ENCODE measurements at places on chromosomes 6 and 20.

DNA sequence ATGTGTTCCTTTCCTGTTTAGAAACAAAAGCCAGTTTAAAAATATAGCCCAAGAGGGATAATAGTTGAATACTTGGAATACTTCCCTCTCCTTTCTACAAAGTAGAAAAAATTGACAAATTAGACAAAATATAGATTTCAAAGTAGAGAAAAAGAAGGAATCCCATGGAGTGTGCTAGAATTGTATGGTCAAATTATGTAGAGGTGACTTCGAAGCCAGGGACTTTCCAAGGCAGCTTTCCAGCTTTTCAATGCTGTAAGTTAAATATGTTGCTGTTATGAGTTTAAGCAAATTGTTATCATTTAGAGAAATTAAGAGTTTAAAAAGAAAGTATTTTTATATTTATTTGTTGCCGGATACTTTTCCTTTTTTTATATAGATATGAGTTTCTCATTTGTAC lies 415.5 kb upstream of the OPRM1 start:
- DNase-seq: no peak

DNA sequence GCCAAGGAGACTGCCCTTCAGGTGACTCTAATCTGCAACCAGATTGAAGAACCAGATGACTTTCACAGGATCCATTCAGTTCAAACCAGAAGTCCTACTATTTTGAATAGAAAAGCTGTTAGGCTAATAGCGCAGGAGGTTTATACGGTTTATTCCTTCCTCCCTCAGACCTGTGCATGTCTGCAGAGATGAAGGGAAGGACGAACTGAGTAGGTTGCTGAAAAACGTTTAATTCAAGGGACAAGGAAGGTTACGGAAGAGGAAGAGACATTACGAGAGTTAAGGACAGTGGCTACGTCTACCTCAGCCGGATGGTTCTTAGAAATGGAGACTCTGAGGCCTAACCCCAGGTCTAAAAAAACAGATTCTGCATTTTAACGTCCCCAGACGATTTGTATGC lies 978 bp downstream of the AURKA start:
- no peak for DNase-seq

DNA sequence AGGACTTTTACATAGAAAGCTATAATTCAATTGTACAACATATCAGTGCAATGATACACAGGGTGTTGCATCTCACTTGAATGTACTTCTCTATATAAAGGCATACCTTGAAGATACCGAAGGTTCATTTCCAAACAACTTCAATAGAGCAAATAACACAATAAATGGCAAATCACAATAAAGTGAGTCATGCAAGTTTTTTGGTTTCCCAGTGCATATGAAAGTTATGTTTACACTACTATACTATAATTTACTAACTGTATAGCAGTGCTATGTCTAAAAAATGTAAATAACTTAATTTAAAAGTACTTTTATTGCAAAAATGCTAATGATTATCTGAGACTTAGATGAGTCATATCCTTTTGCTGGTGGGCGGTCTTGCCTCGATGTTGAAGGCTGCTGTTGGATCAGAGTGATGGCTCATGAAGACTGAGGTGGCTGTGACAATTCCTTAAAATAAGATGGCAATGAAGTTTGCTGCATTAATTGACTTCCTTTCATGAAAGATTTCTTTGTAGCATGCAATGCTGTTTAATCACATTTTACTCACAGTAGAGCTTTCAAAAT lies 188.8 kb downstream of the TASP1 start:
- DNase-seq: peak; percentile 62

DNA sequence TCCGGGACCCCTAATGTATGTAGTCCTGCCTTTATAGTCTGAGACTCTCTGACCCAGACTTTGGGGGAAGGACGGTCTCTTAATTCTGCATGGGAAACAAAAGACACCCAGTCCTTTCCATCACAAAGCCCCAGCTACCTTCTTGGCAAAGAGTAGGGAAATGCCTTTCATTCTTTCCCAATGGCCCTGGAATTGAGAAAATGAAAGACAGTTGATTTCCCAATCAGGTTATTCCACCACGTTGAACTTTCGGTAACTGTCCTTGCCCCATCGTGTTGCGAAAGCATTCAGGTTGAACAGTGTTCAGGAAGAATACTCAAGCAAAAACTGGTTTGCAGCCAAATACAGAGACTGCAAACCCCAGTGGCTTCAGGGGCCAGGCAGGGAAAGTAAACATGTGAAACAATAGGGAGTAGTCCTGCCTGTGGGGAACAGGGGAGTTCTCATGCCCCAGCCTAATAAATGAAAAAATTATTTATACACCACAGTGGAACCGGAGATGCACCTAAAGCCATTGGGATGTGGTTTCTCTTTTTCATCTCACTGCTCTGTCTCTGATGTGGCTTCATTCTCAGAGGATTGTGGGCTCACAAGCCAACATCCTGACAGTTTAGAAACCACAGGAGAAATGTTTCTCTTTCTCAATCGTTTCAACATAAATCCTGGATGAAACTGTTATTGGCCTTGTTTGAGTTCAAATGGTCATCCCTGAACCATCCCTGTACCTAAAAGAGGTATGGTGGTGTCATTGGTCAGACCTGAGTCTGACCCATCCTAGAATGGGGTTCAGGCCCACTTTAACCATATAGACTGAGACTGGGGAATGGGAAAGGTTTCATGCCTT lies 44.2 kb upstream of the SLC9A8 start:
- peak; percentile 70 for DNase-seq

GRCh38 chr20:58690396-58691135 lies 2.0 kb upstream of the NPEPL1 start:
- DNase-seq: peak; percentile 22

- DNase-seq: no peak
Measured at GRCh38 chr6:33577106-33577535, 3.0 kb downstream of the BAK1 start.

GRCh38 chr6:22765015-22765414 lies 195.6 kb downstream of the HDGFL1 start:
- DNase-seq: peak; percentile 61

DNA sequence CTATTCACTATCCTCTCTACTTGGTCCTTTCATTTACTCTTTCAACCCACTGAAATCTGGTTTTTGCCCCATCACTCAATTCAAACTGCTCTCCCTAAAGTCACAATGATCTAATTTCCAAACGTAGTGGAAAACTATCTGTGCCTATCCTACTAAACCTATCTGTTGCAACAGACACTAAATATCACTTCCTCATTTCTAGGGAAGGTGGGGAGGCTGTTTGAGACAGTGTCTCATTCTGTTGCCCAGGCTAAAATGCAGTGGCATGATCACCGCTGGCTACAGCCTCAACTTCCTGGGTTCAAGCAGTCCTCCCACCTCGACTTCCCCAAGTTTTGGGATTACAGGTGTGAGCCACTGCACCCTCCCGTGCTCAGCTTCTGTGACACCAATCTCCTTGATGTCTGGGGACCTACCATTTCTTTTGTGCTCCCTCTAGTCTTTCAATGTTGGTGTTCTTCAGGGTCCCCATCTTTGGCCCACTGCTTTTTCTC lies 8.8 kb downstream of the RANBP9 start:
- no peak for DNase-seq

DNA sequence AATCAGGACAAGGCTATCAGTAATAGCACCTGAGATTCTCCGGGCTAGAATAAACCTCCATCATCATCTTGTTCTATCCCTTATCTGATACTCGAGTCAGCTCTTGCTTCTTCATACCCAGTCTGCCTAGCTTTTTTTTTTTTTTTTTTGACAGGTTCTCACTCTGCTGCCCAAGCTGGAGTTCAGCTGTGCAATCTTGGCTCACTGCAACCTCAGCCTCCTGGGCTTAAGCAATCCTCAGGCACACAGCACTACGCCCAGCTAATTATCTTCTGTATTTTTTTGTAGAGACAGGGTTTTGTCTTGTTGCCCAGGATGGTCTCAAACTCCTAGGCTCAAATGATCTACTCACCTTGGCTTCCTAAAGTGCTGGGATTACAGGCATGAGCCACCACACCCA lies 19.5 kb downstream of the SRSF6 start:
- DNase-seq: no peak

DNA sequence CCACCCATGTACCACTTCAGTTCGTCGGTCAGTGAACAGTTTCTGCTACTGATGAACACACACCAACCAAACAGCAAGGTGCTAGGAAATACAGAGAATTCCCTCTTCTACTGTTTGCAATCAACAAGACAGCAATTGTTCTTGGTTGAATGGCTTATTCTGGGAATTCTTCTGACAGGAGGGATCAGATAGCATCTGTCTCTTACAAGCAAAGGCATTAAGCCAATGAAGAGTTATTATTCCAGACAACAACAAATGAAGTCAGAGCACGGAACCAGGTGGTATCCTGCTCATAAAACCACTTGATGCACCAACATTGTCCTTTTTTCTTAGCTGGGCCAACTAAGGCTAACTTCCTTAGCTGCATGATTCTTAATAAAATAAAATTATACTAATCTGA lies 37.8 kb downstream of the PTPRK start:
- no peak for DNase-seq

DNA sequence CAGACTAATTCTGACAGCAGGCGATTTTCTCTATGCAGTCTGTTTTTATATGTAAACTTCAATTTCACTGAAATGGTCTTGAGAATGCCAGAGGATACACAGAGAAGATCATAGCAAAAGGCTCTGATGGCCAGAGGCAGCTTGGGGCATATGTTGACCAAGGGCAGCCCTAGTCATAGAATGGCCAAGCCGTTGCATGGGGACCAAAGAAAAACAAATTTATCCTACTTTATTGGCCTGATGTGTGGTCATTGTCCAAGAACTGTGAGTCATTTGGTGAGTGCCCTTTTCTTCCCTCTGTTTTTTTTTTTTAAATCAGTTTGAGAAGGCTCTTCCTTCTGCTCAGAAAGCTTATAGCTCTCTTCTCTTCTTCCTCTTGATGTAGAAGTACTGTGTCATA lies 5.8 kb downstream of the HDGFL1 start:
- peak; percentile 53 for DNase-seq

- DNase-seq: no peak
Measured at GRCh38 chr20:61933951-61934715, 131.5 kb downstream of the TAF4 start.

GRCh38 chr6:90286884-90287488 lies 9.7 kb downstream of the BACH2 start:
- peak; percentile 20 for DNase-seq

DNA sequence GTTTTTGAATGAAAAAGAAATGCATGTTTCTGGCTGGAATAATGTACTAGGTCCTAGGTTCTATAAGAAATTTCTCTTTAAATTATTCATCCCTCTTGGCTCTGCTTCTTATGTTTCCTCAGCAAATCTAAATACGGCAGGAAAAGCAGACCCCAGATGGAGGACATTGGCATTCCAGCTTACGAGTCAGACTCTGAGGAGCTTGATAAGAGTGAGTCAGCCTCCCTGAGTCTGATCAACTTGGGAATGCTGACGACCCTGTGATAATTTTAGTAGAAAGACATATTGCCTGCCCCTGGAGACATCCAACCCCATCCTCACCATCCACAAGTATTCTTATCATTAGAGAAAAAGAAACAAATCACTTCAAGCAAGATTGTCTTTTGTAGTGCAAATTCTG lies 509.7 kb upstream of the MARCKS start:
- peak; percentile 87 for DNase-seq

GRCh38 chr6:45543298-45544235 lies 165.8 kb upstream of the SUPT3H start:
- DNase-seq: peak; percentile 77

GRCh38 chr6:29864037-29864810 lies 36.6 kb downstream of the HLA-G start:
- no peak for DNase-seq
